ENCODE measurements at places on chromosomes 2 and 18.

DNA sequence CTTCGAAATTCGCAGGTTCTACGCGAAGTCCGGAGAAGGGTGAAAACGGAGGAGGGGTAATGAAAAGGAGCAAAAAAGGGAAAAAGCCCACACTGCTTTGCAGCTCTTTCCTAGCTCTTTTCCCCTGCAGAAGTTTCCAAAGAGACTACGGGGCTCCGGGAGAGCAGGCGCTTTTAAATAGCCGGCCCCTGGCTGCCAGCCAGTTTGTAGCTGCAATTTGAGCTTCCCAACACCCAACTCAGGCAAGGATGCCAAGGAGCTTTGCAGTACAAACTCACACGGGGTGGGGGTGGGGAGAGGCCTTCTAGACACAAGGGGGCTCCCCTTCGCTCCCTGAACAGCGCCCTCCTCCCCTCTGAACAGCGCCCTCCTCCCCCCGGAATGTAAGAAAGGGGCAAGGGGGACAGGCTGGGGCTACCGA, at the start of gene IGFBP5:
TSS of gene IGFBP5 (minus strand) at position 149 of the 421 bp plus-strand sequence. CDS start 774 bp downstream, outside the sequence.
- peak; percentile 30 for DNase-seq

- DNase-seq, result no peak
These were observed 233.0 kb upstream of the NOL4 start for GRCh38 chr18:34457761-34458160.

- no peak for DNase-seq
These were observed 53.9 kb downstream of the MBP start for GRCh38 chr18:77078690-77079070.

GRCh38 chr18:54991981-54992380, 32.7 kb upstream of the CCDC68 start:
- DNase-seq, result no peak

GRCh38 chr2:196783431-196784094, 15.9 kb downstream of the GTF3C3 start:
- DNase-seq, result no peak

- DNase-seq, result no peak
These were observed 42.1 kb upstream of the EHBP1 start for GRCh38 chr2:62663411-62663810.

DNA sequence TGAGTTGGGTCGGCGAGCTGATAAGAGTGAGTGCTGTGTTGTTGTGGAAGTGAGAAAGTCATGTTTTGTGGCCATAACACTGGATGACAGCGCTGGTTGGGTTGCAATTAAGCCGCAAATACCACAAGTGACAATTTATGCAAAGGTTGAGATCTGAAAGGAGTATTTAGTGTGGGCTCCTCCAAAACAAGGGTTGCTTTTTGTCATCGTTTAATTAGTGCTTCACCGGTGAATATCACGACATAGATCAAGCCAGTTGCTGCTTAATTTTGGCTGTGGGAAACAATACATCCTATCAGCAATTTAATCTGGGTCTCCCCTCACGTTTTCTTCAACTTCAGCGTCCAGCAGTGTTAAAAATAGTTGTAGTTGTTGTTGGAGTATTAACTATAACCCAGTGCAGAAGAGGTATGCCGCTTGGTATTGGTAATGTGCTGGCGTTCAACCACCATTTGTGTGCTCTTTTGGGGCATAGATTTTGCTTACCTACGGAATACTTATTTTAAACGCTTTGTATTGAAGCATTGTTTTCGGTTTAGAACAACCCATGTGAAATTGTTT, 662 bp downstream of the ACVR2A start:
- peak; percentile 35 for DNase-seq

DNA sequence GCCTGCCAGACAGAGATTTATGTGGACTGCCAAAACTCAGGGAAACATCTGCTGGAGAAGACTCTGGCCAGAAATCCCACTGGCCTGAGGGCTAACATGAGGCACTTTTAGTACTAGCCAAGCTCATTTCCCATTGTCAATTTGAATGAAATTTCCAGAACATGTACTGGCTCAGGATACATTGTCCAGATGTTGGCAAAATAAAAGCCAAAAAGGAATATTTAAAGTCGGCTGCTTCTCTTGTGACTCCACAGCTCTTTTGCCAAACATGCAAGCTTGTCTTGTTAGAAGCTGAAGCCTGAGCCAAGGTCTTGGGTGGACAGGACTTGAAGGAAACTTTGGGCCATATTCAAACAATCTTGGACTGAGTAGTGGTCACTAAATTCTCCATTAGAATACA, 215.5 kb downstream of the NCKAP5 start:
- DNase-seq, result no peak

DNA sequence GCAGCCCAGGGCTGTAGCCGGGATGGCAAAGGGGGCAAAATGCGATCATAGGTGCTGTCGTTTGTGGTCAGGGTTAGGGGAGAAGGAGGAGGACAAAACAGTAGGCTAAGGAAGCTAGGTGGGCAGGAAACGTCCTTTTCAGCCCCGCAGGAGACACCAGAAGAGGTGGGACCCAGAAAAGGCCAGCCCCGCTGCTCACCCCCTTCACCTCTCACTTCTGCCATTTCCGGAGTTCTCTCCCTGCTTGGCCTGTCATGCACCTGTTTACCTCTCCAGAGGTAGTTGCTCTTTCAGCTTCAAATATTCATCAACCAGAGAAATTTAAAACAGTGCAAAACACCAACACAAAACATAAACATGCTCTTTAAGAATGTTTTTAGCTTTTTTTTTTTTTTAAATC, 849 bp downstream of the AQP4 start:
- DNase-seq, result no peak

- no peak for DNase-seq
These were observed 47.5 kb downstream of the ZNF638 start for GRCh38 chr2:71379086-71379485.

GRCh38 chr2:112033600-112033999, 21.5 kb upstream of the TMEM87B start:
- no peak for DNase-seq

DNA sequence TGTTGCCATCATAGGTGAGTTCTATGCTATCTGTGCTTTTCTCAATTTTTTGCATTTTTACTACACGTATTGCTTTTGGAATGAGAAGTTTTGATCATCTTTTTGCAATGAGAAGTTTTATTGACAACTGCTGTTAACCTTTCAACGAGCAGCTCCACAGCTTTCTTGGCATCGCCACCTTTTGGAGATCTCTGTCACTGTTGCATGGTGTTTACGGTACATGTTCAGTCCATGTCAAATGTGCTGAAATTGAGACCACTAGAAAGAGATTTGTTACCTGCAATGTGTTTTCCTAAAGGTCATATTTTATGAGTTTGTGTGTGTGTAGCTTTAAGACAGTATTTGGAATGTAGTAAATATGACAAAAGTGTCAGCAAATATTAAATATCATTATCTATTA, 120.8 kb downstream of the OSBPL6 start:
- DNase-seq, result no peak

GRCh38 chr2:80117401-80117800, 187.2 kb downstream of the LRRTM1 start:
- DNase-seq, result no peak

- DNase-seq, result no peak
These were observed 205.8 kb upstream of the SMAD2 start for GRCh38 chr18:48136051-48136826.

DNA sequence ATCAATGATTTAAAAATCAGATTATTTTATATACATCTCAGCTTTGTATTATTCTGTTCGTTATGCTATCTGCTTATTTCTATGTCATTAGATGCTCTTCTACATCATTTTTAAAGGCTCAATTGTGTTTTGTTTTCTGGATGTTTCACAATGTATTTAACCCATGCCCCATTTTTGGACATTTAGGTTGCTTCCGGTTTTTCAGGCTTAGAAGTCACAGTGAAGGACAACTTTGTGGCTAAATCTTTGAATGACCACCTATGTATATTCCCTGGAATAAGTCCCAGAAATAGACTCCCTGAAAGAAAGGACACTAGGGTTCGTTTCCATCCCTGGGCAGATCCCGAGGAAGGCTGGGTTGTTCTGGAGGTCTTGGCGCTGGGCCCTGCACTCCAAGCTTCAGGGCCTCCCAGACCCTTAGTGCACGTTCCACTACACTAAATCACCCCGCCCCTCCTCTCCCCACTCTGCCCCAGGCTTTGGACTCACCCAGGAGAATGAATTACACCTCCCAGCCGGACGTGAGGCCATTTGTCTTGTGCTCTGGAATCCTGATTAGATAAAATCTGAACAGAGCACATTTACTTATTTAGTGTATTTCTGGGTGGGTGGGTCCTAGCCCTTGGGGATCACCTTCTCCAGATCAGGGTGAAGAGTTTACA, 188.2 kb downstream of the ZFP36L2 start:
- no peak for DNase-seq

DNA sequence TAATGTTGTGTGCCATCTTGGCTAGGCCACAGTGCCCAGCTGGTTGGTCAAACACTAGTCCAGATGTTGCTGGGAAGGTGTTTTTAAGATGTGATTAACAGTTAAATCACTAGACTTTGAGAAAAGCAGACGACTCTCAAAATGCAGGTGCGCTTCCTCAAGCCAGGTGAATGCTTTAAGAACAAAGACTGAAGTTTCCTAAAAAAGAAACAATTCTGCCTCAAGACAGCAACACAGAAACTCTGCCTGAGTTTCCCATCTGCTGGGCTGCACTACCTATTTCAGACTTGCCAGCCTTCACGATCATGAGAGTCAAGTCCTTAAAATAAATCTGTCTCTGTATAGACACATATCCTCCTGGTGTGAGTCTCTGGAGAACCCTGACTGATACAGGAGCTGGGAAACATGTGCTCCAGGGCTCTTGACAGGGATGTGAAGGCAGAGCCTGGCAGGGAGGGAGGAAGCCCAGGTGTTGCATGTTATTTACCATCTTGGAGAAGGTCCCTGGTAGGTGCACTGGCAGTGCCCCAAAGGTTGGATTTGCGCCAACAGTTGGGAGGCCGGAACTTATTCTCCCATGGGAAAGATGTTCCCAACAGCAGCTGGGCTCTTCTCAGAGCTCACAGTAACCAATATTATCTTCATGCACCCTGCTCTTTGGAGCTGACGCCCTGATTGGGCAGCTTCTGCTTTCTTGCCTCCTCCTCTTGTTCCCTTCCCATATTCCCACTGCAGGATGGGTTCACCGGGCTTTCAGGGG, 43.9 kb downstream of the ST6GAL2 start:
- DNase-seq, result no peak

GRCh38 chr2:37417321-37417720, 72.9 kb downstream of the QPCT start:
- no peak for DNase-seq

- DNase-seq, result no peak
These were observed 68.3 kb downstream of the ACKR3 start for GRCh38 chr2:236637686-236638569.

DNA sequence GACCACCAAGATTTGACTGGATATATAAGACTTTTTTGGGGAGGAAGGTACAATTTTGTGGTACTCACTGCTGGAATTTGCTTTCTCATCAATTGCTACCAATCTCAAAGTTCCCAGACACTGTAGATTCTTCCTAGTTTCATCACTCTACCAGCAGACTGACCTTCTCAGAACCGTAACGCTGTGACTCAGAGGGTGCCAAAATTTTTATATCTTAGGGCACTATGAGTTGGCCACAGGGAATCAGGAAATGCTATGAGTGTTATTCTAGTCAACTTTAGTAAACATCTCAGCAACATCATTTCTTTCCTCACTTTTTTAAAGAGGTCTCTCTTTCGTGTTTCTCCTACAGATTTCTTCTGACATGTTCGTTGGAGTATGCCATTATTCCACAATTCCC, 499.0 kb downstream of the TMX3 start:
- no peak for DNase-seq

- DNase-seq, result no peak
These were observed 44.4 kb upstream of the OTOF start for GRCh38 chr2:26522325-26522724.

- no peak for DNase-seq
These were observed 8.2 kb upstream of the HNRNPA3 start for GRCh38 chr2:177204417-177204816.

DNA sequence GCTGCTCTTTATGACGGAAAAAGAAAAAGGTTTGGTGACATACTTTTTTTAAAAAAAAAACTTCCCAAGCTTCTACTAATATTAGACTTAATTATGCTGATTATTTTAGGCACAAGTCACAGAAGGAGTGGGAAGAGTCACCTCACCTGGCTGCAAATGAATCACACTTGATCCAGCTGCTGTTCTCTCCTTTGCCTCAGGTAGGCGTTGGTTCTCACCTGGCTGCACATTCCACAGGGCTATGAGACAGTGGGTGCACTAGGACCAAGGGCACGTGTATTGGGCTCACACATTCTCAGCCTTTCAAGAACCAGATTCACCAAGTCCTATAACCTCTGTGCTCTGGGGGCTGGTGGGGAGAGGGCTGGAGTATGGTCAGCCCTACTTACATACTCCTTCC, 93.3 kb downstream of the TGFA start:
- no peak for DNase-seq

DNA sequence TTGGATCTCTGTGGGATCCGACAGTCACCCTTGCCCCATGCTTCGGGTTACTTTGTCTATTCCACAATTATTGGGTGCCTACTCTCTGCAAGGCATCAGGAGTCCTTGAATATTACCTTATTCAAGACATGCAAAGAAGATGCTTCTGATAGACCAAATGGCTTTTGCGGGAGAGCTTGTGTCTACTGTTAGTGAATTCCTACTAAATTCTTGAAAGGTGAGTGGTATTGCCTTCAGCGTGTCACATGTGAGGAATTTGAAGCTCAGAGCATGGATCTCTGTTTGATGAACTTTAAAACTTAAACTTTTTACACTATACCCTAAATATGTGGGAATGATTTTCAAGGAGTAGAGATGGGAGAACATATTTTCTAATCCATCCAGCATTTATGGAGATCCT, 184.4 kb downstream of the LTBP1 start:
- DNase-seq, result no peak

- peak; percentile 88 for DNase-seq
These were observed 308.9 kb downstream of the PDE11A start for GRCh38 chr2:177763531-177764265.

- DNase-seq, result no peak
These were observed 165.8 kb downstream of the UBE2E3 start for GRCh38 chr2:181146171-181146570.

GRCh38 chr18:36608107-36608506, 220.7 kb downstream of the TPGS2 start:
- no peak for DNase-seq

GRCh38 chr2:69683170-69683971, 39.8 kb upstream of the AAK1 start:
- DNase-seq, result no peak

DNA sequence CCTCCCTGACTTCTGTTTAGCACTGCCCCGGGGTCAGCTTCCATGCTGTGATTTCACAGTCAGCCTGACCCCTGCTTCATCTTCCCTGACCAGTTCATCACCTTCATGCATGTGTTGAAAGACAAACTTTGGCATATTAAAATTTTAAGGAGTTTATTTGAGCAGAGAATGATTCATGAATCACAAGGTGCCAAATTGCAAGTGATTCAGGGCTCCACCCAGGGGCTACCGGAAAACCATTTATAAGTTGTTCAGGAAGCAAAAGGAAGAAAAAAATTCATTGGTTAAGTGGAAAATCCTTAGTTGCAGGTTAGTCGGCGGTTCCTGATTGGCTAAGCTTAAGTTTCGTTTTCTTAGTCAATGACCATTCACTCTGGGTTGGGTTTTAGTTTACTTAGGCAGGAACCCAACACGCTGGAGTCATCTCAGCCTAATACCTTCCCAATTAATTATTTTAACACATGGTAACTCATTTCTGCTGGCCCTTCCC, 10.6 kb downstream of the IL1F10 start:
- no peak for DNase-seq

All from NCI-H526 (cell line).